ENCODE measurements at places on chromosomes 7 and 10.

- DNase-seq: no peak
These were observed 69.6 kb downstream of the ITPRID1 start for GRCh38 chr7:31583526-31583925.

DNA sequence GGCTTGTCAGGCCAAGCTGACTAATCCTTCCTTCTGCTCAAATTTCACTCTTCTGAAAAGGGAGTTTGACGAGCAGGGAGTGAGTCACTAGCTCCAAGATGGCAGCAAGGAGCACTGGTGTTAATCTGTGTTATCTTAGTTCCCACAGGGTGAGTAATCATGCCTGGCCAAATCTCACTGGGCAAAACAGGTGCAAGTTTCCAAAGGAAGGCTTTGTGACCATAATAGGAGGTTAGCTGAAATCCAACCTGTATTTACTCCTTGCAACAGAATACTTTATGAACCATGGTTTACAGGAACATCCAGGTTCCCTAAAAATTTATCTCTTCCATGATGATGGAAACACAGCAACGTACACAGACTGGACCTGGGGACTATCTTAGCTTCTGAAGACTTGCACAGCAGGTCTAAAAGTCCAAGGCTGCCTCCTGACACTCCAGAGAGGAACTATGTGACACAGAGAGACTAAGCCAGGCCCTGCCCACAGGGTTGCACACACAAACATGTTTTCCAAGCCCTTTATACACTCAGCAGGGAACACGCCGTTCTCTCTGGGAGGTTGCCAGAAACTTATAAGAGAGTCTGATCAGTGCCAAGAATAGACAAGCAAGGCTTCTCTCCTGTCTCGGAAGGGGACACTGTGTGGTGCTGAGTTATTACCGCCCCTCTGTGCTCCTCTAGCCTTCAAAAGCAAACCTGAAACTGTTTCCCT is 46.3 kb downstream of the PDK4 start:
- peak; percentile 31 for DNase-seq

- DNase-seq: no peak
These were observed 92.9 kb downstream of the SRPK2 start for GRCh38 chr7:105295596-105296352.

GRCh38 chr7:68321776-68322496 is 1276.3 kb upstream of the AUTS2 start:
- no peak for DNase-seq

DNA sequence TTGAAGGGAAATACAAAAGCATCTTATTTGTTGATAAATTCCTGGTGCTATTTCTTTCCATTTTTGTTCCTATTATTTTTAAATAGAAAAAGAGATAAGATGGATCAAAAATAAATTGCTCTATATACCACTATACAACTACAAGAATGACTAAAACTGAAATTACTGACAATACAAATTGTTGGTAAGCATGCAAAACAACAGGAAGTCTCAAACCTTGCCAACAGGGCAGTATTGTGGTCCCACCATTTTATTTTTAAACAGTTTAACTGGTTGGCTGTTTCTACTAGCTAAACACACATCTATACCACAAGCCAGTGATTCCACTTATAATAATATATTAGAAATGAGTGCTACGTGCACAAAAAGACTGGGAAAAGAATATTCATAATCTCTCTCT is 213.0 kb downstream of the JAZF1 start:
- no peak for DNase-seq

DNA sequence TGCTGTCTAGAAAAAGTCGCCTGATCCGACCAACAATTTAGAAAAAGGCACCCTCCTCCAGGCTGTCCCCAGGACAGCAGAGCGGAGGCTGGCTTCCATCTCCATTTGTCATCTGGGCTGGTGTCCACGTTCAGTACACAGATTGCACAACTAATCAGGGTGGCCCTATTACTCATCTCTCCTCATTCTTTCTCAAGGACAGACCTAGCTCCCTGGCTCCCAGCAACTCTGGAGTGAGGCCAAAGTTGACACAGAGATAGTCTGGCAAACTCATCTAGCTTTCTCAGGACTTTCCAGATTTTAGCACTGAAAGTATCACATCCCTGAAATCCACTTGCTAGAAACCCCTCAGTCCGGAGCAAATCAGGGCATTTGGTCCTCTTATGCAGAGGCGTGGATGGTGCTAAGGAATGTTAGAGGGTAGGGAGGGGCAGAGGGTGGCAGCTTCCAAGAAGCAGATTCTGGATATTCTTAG is 75.1 kb downstream of the DNAH11 start:
- DNase-seq: no peak

- no peak for DNase-seq
These were observed 126.0 kb upstream of the INHBA start for GRCh38 chr7:41828911-41829310.

GRCh38 chr10:132915411-132915810 is 27.0 kb downstream of the CFAP46 start:
- DNase-seq: peak; percentile 12

DNA sequence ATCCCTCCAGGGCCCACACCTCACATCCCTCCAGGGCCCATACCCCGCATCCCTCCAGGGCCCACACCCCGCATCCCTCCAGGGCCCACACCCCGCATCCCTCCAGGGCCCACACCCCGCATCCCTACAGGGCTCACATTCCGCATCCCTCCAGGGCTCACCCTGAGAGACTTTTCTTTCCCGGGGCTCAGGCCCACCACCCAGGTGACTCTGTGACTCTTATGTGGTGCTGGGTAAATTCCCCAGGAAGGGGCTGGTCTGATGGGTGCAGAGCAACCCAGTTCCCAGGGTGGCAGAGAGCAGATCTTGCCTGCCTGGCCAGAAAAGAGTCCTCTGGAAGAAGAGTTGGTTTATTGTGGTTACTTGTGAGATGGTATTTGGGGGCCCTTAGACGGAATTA is 290.7 kb downstream of the TCERG1L start:
- no peak for DNase-seq

DNA sequence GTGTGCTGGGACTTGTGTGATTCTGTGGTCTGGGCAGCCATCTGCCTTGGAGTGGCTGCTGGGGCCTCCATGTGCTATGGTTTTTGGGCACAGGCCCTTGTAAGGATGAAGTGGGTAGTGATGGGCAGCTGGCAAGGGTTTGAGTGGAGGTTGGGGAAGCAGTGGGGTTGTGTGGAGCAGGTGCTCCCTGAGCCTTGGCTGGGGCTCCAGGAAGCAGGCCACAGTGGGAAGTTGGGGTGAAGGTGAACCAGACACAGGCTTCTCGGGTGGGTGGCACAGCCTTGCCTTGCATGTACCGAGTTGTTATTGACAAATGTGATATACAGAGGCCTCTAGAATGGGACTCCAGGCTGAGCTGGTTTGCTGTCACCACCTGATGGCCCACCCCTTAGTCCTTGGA is 82.3 kb downstream of the ADCY1 start:
- no peak for DNase-seq

- DNase-seq: no peak
These were observed 87.6 kb upstream of the LEP start for GRCh38 chr7:128153436-128153835.

GRCh38 chr7:96663457-96663856 is 46.2 kb downstream of the SEM1 start:
- DNase-seq: no peak

GRCh38 chr10:113552014-113552413 is 839 bp upstream of the HABP2 start:
- no peak for DNase-seq

GRCh38 chr10:71547876-71548846 is 151.4 kb downstream of the CDH23 start:
- no peak for DNase-seq

DNA sequence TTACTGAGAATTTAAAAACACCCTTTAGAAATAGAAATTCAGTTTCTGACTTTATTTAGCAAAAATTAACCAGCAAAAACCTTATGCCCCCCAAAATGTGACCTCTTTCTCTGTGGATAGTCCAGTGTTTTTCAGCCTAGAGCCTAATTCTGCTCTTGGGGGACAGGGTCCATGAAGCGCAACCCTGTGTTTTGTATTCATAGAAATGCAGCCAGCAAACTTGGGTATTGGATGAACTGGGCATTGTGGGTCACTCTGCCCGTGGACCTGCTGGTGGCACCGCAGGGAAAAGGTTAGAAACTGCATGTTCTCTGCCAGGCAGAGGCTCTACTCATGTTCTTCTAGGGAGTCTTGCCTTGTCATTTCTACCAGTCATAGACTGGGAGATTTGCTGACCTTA is 787.4 kb upstream of the C7orf33 start:
- DNase-seq: no peak
